ENCODE measurements at places on chromosomes 6 and 20. TPM values are rescaled to one million over a fixed set of nuclear protein-coding genes. Genes with fewer than 3 reads are reported as not detected.

Gene PNLDC1
- total RNA-seq = 0.49 TPM

Gene PRRT1
- 3.1 TPM for total RNA-seq

- no peak for DNase-seq
Observed at GRCh38 chr20:376750-377149, 3.8 kb upstream of the TRIB3 start.

GRCh38 chr6:125932451-125932795, 24.1 kb upstream of the HINT3 start:
- no peak for DNase-seq

- no peak for DNase-seq
Observed at GRCh38 chr20:57947421-57948179, 237.8 kb upstream of the PMEPA1 start.

Gene AIF1
- not detected for total RNA-seq

Gene TRIM31
- total RNA-seq = not detected

DNA sequence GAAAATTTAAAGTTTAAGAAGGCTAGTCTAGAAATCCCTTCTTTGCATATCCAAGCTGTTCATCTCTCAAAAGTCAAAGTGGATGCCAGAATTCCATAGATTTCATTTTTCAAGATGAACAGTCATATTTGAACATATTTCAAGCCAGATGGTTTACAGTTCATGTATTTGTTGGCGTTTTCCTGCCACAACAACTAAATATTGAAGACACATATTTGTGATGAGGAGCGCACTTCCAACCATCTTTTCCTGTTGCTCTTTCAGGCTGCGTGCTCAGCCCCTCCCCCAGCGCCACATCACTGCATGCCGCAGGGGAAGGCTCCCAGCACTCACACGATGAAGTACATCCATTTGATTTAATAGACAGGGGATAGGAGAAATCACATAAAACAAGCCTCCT, 5.9 kb upstream of the NOX3 start:
- DNase-seq = no peak

Gene C6orf58
- 0.82 TPM for total RNA-seq

- DNase-seq = no peak
Observed at GRCh38 chr20:50019466-50020256, 36.9 kb downstream of the SNAI1 start.

Gene TRIM15
- total RNA-seq = not detected

DNA sequence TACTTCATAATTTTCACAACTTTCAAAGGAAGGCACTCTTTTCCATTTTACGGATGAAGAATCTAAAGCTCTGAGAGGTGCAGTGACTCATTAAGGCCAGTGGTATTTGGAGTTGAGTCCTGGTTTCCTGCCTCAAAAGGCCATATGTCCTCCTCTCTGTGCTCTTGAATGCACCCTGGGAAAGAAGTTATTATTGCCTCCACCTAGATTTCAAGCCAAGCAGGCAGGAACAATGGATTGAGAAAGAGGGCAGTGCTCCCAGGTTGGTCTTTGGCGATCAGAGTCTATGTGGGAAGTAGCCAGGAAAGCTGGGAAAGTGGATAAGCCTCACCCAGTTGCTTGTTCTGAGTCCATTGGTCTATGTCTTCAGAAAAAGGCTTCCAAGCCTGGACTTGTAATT, 165.0 kb downstream of the MAFB start:
- no peak for DNase-seq

DNA sequence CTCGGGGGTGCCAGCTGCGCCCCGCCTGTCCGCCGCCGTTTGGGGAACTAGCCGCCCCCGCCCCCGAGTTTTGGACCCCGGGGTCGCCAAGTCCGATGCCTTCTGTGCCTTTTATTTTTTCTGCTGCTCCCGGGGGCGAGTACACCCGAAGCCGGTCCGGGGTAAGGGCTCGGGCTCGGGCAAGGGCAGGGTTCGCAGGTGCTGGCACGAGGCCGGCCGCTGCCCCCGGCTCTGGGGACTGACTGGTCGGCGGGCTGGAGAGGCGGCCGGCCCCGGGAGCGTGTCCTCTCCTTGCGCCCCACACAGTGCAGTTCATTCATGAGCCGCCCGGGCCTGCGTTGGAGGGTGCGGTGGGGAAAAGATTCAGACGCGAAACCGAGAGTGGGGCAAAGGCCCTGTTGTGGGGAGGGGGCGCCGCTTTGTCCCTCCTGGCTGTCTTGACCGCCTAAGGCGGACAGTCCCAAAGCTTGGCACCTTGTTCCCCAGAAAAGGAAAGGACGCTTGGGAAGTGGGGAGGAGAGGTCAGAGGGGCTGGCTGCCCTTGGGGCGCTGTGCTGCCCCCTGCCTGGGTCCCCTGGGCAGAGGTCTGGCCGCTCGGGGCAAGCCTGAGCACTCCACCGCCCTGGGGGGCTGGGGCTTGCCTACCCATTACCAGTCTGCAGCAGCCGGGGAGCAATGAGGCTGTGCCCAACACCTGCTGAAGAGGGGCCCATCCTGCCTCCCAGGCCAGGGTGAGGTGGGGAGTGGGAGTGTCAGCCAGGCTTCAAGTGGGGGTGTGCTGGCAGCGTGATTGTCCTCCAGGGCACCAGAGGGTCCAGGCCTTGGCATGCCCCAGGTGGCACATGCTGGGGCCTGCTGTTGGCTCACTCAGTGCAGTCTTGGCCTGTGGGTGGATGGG, 915 bp downstream of the TMEM63B start:
- peak; percentile 47 for DNase-seq

Gene C20orf204
- total RNA-seq = 2.3 TPM

Gene FGD2
- not detected for total RNA-seq

DNA sequence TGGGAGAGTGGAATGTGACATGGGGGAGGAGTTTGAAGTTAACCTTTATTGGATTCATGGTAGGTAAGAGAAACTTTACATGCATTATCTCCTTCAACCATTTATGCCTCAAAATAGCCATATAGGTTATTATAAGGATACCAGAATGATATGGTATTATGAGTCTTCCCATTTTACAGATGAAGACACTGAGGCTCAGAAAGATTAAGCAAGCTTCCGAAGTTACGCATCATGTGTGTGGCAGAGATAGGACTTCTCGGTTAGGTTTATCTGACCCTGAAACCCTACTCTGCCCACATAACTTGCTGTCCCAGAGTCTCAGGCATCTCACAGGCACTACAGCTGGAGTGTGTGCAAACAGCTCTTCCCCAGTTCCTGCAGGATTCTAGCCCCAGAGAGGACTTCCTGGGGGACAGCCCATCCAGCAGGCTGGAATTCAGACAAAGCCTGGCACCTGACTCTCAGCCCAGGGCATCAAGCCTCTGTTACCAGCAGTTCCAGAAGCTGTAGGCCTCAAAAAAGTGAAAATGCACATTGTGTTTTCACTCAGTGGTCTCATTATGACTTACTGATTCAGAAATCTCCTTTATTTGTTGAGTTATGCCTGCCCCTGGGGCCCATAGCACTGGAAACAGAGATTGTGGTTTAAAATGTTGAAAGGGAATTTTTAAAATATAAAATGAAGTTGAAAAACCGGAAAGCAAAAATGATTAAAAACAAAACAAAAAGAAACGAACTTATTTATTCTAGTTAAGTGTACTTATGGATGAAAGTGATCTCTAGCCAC, 512.8 kb upstream of the CHD6 start:
- DNase-seq = no peak

DNA sequence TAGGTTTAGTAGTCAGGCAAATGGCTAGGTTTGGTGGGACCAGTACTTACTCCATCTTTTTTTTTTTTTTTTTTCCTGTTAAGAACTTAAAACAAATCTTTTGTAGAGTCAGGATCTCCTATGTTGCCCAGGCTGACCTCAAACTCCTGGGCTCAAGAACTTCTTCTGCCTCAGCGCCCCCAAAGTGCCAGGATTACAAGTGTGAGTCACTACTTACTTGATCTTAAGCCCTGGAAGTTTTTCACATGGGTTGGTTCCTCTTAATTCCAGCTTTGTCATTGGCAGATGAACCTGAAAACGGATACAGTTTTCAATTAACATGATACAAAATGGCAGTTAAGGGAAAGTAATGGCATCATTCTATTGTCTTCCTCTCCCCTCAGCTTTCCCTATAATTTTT, 179.4 kb upstream of the JAG1 start:
- DNase-seq = no peak

Gene BTN1A1
- total RNA-seq = not detected

Gene CLVS2
- 1.3 TPM for total RNA-seq

GRCh38 chr6:36735110-36736071, 37.8 kb downstream of the RAB44 start:
- no peak for DNase-seq

Gene RIPPLY2
- total RNA-seq = 0.66 TPM

- DNase-seq = no peak
Observed at GRCh38 chr6:90537723-90538258, 49.1 kb downstream of the MAP3K7 start.

- DNase-seq = no peak
Observed at GRCh38 chr20:20317195-20317594, 50.7 kb upstream of the INSM1 start.

DNA sequence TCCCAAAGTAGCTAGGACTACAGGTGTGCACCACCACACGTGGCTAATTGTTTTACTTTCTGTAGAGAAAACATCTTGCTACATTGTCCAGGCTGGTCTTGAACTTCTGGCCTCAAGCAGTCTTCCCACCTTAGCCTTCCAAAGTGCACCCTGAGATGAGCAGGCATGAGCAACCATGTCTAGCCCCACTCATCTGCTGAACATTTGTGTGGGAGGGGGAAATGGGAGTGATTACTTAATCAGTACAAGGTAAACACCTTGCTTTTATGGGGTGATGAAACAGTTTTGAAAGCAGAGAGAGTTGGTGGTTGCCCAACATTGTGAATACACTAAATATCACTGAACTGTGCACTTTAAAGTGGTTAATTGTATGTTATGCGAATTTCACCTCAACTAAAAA, 5.3 kb downstream of the APMAP start:
- no peak for DNase-seq

- DNase-seq = no peak
Observed at GRCh38 chr20:6818033-6818808, 50.7 kb downstream of the BMP2 start.

DNA sequence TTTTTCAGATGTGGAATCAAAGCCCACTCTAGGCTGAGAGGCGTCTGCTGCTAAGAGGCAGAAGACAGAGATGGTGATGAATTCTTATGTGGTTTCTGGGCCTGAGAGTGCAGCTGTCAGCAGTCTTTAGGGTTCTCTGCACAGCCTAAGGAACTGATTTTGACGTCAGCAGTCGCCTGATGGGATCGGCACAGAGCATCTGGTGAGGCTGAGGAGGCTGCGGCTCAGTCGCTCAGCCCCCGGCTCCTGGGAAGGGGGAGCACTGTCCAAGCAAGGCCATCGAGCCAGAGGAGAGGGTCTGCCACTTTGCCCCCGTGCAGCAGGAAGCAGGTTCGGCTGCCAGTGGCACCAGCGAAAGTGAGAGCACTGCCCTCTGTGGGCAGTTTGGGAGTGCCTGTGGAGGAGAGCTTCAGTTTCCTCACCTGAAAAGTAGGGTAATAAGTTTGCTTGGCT, 92.5 kb downstream of the TCP11 start:
- DNase-seq = no peak

- DNase-seq = no peak
Observed at GRCh38 chr6:121603486-121603885, 168.0 kb downstream of the GJA1 start.

Gene TNFRSF21
- total RNA-seq = 16.4 TPM

GRCh38 chr6:167988945-167989841, 8.3 kb upstream of the KIF25 start:
- DNase-seq = no peak

GRCh38 chr6:165925474-165926156, 242.0 kb downstream of the TBXT start:
- DNase-seq = no peak

GRCh38 chr6:15842727-15843117, 179.9 kb upstream of the DTNBP1 start:
- DNase-seq = no peak

DNA sequence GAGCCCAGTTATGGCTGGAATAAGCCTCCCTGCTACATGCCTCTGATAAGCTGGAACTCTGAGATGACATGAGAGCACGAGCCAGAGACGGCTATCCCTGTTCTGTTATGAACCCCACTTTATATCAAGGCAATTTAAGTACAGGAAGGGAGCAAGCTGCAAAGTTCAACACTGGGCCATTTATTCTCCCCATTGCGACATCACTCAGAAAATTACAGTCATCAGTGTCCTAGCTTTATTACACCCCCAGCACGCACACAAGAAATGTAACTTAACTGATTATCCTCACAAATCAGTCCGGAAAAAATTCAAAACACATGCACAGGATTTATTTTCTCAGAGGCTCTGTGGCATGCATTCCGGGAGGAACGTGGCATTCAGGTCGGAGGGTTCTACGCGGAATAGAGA, 125.3 kb upstream of the SLC2A12 start:
- DNase-seq = no peak

DNA sequence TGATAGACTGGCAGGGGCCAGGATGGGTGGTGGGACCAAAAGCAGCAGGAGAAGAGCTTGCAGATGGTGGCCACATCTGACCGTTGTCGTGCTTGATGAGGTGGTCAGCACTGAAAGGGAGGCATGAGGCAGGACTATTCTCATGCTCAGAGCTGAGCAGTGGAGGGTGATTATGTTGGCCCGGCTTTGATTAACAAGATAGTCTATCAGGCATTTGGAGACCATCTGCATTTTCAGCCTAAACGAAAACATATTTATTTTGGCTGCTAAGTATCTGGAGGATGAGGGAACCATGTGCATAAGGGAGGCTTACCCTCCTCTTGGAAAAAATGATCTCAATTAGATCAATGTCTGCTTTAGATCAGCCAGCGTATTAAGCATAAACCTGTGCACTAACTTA, 141.6 kb upstream of the KCNK16 start:
- no peak for DNase-seq

DNA sequence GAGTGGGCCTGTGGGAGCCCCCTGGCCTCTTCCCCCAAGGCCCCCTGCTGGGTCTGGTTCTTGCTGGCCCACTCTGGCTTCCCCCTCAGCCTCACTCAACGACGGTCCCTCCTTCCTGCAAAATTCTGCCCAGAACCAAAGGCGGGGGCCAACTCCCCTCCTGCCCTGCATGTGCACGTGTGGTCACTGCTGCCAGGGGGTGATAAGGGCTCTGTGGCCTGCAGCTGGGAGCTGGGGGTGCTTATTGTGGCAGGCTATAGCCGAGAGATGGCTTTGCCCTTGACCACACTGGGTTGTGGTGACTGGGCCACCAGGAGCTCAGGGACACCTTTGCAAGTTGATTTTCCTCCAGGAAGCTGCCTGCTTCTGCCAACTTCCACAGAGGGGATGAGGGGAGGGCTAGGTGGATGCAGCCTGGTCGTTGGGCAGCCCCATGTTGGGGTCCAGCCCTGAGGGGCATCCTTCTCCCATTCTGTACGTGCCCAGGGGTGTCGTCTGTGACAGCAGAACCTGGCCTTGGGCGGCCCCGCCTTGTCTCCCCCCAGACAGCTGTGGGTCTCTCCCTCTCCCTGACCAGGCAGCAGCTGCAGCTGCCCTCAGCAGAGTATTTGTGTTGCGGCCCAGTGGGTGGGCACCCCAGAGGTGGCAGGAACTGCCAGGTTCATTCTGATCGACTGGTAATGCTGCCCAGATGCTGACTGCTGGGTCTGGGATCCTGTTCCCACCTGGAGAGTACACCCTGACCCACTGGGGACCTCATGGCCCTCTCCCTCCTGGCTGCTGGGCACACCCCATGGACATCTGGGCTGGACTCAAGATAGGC, 5.6 kb downstream of the TCEA2 start:
- no peak for DNase-seq
